ENCODE measurements at places on chromosomes 2 and 18. TPM values are rescaled to one million over a fixed set of nuclear protein-coding genes. Genes with fewer than 3 reads are reported as not detected.

Gene SP110
- total RNA-seq, result 2.6 TPM

Gene C1QL2
- 0.15 TPM for total RNA-seq

Gene ELMOD3
- total RNA-seq, result 14.3 TPM

Gene C2orf78
- total RNA-seq, result not detected

Gene TUBA4A
- total RNA-seq, result 5.3 TPM
